Daoy (cell line): ENCODE measurements at places on chromosomes 7 and 10. TPM values are rescaled to one million over a fixed set of nuclear protein-coding genes. Genes with fewer than 3 reads are reported as not detected.

GRCh38 chr10:74418285-74418872, 267.4 kb downstream of the ADK start:
- no peak for DNase-seq

The WBP1L gene
- total RNA-seq = 6.8 and 10.9 TPM in 2 replicates

DNA sequence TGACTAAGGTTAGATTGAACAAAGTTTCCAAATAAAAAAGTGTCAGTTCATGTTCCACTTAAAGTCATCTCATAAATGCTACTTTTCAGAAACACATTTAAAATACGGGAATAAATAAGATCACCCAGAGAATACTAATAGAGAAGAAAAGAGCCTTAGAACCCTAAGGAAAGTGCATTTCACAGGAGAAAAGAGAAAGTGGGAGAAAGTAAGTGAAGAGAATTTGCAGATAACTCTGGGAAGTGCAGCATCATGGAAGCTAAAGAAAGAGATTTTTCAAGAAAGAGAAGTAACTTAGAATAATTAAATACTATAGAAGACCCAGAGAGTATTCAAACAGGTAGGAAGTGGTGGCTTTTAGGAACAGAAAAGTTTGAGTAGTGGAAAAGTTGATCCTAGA, 132.6 kb downstream of the VTI1A start:
- no peak for DNase-seq

The SEMA3A gene
- total RNA-seq = 14.2 and 14.3 TPM in 2 replicates

DNA sequence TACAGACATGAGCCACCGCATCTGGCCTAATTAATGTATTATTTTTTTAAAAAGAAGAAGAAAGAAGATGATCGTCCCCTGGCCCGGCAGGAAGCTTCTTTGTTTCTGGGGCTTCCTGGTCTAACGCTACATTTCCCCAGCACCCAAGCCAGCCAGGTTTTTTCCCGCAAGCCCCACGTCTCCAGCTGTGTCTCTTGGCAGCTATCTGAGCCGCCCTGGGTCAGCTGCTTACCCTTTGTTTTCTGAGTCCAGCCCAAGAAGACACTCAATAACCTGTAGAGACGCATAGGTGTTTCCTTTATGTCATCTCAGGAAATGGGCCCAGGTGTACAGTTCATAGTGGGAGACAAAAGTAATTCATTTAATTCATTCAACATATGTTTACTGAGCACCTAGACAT, 110.2 kb downstream of the MTPAP start:
- no peak for DNase-seq

GRCh38 chr10:127738512-127739424, 1.8 kb downstream of the FOXI2 start:
- no peak for DNase-seq

DNA sequence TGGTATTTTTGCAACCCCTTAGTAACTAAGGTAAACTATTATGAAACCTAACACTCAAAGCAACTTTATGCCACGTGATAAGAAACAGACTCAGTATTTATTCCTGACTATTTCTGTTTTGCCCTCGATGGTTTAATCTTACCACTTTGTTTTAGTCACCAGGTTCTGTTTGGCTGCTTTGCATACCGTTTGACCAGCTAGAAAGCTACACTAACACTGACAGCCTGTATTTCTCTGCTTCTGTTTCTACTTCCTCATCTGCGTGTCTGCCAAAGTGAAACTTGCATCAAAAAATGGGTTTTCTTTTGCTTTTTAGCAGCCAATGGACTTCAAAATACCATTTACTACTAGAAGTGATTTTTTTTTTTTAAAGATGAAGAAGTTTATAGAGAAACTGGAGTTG, 802.5 kb downstream of the GRM8 start:
- no peak for DNase-seq

DNA sequence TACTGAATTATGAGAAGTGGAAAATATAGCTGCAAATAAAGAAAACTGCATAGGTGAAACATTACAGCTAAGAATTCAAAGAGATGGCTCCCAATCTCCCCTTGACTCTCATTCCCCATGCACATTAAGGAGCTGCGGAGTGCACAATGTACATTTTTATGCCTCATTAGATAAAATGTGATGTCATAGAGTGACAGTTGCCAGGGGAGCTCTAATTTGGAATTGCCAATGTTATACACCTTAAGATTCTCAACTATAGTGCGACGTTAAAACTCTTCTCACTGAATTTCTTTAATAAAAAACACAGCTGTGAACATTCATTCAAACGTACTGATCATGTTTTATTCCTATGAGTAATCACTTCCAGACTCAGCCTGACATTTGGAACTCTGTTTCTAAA, 386.9 kb upstream of the CELF2 start:
- DNase-seq = no peak

The CFAP46 gene
- total RNA-seq = 3.9 and 4.4 TPM in 2 replicates

DNA sequence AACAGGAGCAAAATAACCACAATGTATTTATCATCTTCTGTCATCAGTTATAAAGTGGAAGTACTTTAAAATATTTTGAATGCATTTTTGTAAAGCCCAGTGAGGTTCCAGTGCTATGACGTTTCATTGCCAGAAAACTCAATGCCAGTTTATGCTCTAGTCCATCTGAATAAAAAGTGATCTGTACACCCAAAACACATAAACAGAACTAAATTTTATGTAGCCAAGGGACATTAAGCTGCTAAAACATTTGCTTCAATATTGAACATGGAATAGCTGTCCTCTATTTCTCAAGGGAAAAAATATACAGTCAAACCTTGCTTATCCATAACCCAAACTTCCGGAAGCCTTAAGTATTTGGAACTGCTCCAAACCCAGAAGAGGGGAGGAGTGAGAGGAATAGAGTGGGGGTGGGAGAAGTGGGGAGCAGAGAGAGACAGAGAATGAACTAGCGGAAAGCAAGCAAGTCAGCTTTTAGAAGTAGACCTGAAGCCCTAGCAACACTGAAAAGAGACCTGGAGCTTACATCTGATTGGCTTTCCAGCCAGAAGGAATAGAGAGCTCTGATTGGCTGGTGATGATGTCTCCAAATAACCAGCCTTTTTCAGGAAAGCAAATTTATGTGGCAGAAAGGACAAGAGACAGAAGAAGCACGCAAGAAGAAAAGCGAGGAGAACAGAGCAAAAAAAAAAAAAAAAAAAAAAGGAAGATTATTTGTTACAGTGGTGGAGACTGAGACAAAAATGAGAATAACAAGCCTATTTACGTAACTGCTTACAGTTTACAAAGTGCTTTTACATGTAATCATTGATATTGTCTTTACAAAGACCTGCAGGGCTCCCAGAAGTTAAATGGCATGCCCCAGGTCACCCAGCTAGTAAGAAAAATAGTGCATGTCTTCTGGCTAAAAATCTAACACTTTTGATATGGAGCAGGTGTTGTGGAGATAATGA, 196.0 kb downstream of the RNLS start:
- DNase-seq = peak; percentile 1

GRCh38 chr10:3066317-3067117, 831 bp upstream of the PFKP start:
- no peak for DNase-seq

DNA sequence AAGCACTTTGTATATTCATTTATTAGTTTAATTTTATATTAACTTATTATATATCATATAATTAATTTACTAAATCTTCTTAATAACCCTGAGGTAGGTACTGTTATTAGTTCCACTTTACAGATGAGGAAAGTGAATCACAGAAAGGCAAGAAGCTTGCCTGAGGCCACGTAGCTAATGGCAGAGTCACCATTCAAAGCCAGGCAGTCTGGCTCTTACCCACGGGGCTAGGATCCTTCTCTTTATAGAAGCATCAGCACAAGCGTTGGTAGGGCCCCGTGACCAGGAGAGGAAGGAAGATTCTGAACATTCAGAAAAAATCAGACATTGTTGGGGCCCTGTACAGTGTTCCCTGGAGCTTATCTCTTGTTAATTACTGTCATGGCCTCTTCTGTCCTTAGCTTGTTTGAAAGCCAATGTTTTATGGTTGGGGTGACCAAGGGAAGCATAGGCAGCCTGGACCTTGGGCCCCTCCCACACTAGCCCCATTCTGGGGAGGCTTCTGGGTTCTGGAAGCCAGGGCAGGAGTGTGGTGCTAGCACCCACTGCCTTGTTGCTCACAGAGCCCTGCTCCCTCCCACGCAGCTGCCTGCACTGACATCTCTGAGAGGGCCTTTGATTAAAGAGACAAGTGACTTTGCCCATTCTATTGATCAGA, 31.1 kb upstream of the SLF2 start:
- no peak for DNase-seq

GRCh38 chr7:12244694-12245093, 33.6 kb downstream of the TMEM106B start:
- DNase-seq = no peak

The POLR2J2 gene
- 0.27 and 1.4 TPM in 2 replicates for total RNA-seq

The FRAT1 gene
- total RNA-seq = 1.3 and 2.2 TPM in 2 replicates

DNA sequence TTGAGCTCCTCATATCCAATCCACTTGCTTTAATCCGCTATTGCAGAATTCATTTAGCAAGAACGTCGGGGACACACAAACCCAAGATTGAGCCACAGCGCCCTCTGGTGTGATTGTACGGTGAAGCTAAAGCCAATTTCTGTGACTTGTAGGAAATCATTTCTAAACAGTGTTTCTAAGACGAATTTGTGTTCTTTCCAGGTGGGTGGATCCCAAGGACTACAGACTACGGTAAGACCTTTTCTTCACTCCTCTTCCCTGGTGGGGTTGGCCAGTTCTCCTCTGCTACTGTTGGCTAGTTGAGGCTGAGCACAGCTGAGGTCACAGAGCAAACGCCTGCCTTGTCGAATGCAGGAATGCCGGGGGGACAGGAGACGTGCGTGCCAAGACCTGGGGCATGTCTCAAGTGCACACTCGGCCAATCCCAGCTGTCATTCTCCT, 5.2 kb downstream of the DMBT1 start:
- DNase-seq = peak; percentile 73

DNA sequence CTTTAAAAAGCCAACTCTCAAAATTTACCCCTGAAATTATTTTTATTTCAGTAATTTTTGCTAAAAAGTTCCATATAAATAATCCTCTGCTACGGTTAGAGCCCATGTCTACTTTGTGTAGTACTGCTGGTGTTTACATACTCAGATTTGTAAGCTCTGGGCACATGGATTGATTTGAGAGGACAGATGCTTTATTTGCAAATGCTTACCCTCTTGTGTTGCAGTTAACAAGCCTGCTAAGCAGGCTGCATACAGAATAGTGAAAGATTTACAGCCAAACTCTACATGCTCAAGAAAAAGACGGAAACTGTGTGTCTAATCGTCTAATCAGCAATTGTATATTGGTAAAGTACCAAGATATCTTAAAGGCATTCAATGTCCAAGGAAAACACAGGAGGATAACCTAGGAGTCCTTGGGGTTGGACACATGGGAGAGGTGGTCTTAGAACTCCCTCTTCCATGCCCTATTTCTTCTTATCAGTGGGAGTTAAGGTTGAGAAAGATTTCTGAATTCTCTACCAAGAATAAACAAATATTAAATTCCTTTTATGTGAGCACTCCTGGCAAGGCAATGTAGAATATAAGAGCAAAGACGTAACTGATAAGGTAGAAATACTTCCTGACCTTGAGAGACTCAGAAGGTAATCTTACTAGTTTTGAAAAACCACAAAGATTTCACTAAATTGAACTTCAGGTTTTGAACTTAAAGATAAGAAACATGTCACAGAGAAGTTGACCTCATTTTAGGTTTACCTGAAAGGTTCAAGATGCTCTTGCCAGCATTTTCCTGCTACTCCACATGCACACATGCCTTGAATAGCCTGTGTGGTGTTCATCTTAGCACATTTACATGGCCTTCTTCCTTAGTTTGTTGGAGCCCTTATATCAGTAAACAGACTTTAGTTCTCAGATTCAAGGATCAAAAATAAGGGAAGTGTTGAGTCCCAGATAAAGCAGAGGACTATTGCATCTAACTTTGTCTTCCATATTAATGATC, 1216.5 kb downstream of the SORCS3 start:
- DNase-seq = no peak

DNA sequence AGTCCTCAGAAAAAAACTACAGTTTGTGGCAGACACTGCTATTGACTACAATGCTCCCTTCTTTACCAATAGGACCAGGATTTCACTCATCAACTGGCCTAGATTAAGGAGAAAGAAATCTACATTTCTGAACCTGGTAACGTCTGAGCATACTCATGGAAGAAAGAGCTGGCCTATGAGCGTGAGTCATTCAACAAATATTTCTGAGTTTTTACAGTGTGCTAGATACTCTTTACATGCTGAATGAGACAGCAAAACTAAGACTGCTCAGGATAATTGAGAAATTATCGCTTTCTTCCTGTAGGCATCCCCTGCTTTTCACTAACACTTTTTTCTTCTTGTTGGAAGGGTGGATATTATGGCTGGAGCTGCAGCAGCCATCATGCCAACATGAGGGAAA, 609.7 kb downstream of the TNS3 start:
- peak; percentile 74 for DNase-seq

- DNase-seq = no peak
These were observed 72.9 kb upstream of the ZNF804B start for GRCh38 chr7:88686468-88687229.

DNA sequence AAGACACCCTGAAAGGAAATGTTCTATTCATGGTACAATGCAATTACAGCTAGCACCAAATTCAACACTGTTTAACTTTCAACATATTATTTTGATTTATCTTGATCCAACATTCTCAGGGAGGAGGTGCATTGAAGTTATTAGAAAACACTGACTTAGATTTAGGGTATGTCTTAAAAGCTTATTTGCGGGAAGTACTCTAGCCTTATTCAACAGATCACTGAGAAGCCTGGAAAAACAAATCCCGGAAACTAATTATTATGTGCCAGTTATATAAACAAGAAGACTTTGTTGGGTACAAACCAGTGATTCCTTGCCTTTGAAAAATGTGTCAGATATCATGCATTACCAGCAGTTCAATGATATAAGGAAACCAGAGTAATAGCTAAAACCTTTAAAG, 160.1 kb downstream of the CFTR start:
- DNase-seq = no peak

DNA sequence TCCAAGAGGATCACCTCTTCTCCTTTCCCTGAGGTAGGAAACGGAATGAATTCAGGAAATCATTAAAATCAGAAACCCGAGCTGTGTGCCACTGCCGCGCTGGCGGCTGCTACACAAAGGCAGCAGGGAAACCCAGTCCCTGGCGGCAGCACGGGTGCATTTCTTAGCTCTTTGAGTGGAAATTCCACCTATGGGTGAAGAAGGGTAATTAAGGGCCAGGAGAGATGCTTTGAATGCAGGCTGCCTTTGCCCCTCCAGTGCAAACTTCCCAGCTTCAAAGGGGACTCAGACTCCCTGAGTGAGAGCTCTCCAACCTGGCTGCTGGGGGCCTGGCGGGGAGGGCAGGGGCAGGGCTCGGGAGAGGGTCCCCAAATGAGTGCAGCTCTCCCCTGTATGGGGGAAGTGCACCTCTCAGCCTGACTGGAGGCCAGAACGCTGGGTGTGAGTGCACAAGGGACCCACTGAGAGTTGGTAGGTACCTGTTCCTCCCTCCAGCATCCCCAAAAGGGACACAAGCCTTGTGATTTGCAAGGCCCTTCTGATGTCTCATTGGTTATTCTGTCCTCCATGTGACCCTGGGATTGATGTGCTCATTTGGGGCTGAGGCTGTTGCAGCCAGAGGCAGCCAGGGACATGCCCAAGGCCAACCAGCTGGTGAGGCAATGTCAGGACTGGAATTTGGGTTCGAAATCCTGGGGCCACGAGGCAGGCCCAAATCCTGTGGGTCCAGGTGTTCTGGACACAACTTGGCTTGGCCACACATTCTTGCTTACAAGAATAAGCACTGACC, 16.3 kb upstream of the ZMIZ1 start:
- DNase-seq = no peak

The ZNF786 gene
- 4.8 and 6.9 TPM in 2 replicates for total RNA-seq

The MYL10 gene
- total RNA-seq = not detected in 2 replicates

The IGFBP1 gene
- total RNA-seq = 0.57 and 2.6 TPM in 2 replicates

The ATOH7 gene
- not detected in 2 replicates for total RNA-seq

GRCh38 chr7:18225067-18225466, 197.4 kb upstream of the PRPS1L1 start:
- no peak for DNase-seq

GRCh38 chr7:80054356-80054755, 80.3 kb upstream of the GNAI1 start:
- DNase-seq = no peak

The TLX1 gene
- 0.06 TPM in 1 of 2 replicates, not detected in the other for total RNA-seq
